Karpas-422 (cell line): ENCODE measurements at places on chromosomes 12 and 14. TPM values are rescaled to one million over a fixed set of nuclear protein-coding genes. Genes with fewer than 3 reads are reported as not detected.

GRCh38 chr14:21057803-21058675 lies at the start of gene RNASE8:
Gene RNASE8, plus strand, starts transcription at chr14:21057822. Its CDS starts 71 bp downstream, at chr14:21057893.
- no peak for DNase-seq

DNA sequence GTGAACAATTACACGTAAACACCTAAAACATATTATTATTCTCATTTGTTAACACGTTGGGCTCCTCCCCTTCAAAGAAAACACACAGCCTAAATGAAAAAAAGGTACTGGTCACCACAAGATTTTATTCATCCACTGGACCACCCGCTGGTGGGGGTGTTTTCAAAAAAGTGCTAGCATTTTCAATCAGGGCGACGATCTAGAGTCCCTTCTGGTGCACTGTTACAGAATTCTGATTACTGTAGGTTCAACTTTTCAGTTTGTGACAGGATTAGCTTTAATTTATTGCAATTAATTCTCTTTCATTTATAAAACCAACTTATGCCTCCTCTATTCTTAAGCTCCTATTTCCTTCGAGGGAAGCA lies 443 bp downstream of the MAGOHB start:
- DNase-seq = no peak

DNA sequence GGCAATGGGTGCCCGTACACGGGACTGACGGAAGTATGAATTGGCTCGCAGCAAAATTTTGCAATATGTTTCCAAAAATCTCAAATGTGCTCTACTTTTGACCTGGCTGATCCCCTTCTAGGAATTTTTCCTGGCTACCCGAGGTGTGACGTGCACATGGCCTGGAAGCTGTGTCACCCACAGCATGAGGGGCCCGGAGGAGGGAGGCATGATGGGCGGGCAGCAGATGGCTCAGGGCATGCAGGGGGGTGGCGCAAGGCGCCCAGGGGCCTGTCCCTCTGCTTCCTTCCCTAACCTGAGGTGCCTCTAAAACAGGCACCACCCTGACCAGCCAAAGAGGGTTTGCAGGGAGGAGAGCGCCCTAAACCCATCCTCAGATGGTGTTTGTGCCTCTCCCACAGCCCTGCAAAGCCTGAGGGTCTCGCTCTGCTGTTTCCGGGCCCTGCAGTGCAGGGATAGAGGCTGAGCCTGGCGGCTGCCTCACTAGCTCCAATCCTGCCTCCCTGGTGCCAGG lies 6.7 kb downstream of the GPR132 start:
- no peak for DNase-seq

Gene TAS2R8
- total RNA-seq = 0.52 TPM in 1 of 2 replicates, not detected in the other

Gene CD163
- total RNA-seq = not detected in 2 replicates

Gene CD69
- 0.22 and 0.34 TPM in 2 replicates for total RNA-seq

Gene VASH1
- not detected in 2 replicates for total RNA-seq
